Natural killer cell treated with Interleukin-12 subunit alpha and Interleukin-12 subunit beta and Interleukin-15 and Interleukin-18, amount 100 ng/mL, for 72 hours (primary cell): ENCODE measurements at places on chromosomes 1 and 21. TPM values are rescaled to one million over a fixed set of nuclear protein-coding genes. Genes with fewer than 3 reads are reported as not detected.
A peak's percentile ranks its signal among the peaks of the same experiment; 100 is the strongest.

- peak; percentile 35 for DNase-seq
Observed at GRCh38 chr1:3002349-3003038, 18.8 kb upstream of the ACTRT2 start.

DNA sequence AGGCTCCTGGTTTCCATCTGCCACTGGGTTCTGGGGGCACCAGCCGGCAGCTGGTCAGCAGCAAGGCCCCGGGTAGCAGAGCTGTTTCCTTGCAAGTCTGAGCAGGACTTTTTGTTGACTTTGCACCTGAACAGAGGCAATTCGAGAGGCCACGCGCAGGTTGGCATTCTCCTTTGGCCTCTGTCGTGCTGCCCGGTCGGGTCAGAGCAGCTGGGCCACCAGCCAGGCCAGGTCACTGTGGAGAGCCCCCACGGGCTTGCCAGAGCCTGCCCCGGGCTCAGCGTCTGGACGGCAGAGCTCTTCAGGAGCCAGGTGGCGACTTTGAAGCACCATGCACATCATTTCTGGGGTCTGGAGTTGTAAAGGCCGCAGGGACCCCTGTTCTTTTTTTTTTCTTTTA lies 28.4 kb upstream of the TMEM52 start:
- DNase-seq: peak; percentile 57

DNA sequence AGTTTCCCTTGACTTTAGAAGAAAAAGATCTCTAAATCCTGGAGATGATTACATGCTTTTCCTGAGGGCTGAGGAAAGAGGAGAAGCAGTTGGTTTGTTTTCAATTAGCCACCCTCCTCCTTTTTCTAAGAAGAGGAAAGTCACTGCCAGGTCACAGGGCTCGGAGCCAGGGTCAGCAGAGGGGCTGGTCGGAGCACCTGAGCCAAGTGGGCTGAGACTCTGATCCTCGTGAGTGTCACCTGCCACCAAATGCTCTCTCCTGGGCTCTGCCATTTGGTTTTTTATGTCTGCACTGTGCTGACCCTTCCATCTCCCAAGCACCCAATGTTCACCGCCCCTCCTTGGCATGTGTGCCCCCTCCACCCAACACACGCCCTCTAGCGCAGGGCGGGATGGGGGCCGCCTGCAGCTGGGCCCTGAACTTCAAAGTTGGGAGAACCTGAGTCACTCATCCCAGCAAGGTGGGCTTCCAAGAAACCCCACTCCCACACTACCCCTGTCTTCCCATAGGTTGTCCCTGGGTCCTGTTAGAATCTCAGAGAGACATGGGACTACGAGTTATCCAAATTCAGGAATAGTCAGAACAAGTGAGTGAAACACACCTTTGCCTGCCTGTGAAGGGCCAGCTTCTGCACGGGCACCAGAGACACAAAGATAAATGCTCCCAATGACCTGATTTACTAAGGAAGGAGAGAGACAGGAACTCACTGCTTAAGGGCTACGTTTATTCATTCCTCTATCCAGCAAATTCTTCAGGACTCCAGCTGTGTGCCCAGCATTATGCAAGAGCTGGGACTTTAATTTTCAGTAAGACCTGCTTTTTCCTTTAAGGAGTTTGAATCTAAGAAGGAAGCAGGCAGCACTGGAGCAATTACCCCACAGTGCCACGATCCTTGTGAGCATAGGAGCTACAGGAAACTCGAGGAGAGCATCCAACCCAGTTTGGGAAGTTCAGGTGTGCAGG lies 127.5 kb downstream of the RHOU start:
- DNase-seq: no peak

DNA sequence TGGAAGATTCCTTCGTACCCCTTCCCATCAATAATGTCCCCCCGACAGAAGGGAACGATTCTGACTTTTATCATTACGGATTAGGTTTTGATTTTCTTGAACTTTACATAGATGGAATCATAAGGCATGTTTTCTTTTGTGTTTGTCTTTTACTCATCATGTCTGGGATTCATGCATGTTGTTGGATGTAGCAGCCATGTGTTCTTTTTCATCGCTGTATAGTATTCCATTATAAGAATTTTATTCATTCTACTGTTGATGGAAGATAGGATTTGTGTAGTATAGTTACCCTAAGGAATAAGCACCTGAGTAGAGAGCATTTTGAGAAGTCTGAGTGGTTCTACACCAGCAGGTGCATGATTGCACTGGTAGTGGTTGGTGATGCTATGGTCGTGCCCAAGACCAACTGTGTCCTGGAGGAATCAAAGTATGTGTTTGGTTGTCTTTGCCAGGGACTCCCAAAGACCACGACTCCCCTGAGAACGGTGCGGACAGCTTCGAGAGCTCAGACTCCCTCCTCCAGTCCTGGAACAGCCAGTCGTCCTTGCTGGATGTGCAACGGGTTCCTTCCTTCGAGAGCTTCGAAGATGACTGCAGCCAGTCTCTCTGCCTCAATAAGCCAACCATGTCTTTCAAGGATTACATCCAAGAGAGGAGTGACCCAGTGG lies 13.5 kb downstream of the ETS2 start:
- DNase-seq: no peak

The S100A14 gene
- not detected for total RNA-seq

The FCGR3A gene
- 34.5 TPM for total RNA-seq
